ENCODE measurements at places on chromosomes 1 and 21.

- DNase-seq: no peak
Measured at GRCh38 chr1:19628879-19629278, 15.2 kb upstream of the NBL1 start.

GRCh38 chr1:234277161-234277868, 95.9 kb upstream of the COA6 start:
- DNase-seq: no peak

DNA sequence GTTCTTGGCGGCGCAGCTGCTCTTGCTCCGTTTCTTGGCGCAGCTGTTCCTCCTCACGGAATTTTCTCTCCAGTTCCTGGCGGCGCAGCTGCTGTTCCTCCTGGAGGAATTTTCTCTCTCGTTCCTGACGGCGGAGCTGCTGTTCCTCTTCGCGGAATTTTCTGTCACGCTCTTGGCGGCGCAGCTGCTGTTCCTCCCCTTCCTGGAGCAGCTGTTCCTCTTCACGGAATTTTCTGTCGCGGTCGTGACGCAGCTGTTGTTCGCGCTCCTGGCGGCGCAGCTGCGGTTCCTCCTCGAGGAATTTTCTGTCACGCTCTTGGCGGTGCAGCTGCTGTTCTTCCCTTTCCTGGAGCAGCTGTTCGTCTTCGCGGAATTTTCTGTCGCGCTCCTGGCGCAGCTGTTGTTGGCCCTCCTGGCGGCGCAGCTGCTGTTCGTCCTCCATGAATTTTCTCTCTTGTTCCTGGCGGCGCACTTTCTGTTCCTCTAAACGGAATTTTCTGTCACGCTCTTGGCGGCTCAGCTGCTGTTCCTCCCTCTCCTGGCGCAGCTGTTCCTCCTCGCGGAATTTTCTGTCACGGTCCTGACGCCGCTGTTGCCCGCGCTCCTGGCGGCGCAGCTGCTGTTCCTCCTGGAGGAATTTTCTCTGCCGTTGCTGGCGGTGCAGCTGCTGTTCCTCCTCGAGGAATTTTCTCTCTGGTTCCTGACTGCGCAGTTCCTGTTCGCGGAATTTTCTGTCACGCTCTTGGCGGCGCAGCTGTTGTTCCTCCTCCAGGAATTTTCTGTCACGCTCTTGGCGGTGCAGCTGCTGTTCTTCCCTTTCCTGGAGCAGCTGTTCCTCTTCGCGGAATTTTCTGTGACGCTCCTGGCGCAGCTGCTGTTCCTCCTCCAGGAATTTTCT, 7.0 kb downstream of the TCHH start:
- DNase-seq: no peak

DNA sequence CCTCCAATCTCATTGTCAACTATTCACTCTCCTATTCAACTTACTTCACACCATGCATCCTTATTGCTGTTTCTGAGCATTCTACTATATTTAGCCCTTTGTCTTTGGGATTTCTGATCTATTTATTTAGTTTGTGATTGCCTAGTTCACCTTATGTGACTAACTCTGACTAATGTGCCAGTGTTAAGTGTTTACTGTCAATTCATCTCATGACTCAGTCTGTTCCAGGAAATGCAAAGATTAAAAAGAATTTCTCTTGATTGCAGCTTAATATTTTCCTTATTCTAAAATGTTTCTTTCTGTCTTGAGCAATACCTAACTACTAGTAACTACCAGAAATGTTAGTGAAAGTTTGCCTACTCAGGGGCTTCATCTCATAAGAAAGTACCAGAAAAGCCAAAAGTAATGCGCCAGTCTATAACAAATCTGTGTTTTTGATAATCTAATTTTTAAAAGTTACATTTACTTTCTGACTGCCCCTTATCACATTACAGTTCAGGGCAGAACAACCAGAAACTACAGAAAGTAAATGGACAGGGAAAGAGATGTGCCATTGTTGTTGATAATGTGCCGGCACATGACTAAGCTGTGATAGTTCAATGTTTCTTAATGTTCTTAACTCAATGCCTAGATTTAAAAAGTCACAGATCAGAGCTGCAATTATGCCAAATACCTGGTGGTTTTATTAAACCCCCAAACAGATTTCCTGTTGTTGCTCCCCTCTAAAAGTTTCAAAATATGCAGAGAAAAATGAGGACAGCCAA, 556.5 kb downstream of the PTBP2 start:
- no peak for DNase-seq

DNA sequence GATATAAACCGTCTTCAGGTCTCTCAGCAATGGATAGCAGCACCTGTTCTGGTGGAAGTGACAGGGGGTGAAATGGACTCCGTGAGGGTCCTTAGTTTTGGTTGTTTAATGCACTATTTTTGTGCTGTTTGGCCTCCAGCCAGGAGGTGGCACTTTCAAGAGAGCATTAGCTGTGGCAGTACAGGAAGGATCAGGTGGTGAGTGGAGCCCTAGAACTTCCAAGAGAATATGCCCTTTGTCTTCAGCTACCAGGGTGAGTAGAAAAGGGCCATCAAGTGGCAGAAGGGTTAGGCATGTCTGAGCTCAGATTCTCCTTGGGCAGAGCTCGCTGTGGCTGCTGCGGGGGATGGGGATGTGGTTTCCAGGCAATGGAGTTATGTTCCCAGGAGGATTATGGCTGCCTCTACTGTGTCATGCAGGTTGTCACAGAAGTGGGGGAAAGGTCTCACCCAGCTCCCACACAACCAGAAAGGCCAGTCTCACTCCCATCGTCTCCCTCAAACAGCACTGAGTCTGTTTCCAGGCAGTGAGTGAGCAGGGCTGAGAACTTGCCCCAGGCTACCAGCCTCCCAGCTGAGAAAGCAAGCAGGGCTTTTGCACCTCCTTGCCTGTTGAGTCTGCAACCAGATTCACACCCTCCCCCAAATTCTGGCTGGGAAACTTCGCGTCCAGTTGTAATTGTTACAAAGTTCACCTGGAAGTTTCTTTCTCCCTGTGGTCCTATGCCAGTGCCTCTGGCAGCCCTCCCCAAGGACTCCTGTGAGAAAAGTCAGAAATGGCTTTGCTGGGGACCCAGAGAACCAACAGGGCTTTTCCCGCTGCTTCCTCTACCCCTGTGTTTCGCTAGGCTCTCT, 39.1 kb upstream of the TTLL7 start:
- no peak for DNase-seq

- DNase-seq: no peak
Measured at GRCh38 chr1:158924677-158925076, 6.7 kb upstream of the PYHIN1 start.

- DNase-seq: no peak
Measured at GRCh38 chr21:41511858-41512257, 3.9 kb upstream of the TMPRSS2 start.

- DNase-seq: no peak
Measured at GRCh38 chr21:41691205-41692184, 75.4 kb downstream of the RIPK4 start.

DNA sequence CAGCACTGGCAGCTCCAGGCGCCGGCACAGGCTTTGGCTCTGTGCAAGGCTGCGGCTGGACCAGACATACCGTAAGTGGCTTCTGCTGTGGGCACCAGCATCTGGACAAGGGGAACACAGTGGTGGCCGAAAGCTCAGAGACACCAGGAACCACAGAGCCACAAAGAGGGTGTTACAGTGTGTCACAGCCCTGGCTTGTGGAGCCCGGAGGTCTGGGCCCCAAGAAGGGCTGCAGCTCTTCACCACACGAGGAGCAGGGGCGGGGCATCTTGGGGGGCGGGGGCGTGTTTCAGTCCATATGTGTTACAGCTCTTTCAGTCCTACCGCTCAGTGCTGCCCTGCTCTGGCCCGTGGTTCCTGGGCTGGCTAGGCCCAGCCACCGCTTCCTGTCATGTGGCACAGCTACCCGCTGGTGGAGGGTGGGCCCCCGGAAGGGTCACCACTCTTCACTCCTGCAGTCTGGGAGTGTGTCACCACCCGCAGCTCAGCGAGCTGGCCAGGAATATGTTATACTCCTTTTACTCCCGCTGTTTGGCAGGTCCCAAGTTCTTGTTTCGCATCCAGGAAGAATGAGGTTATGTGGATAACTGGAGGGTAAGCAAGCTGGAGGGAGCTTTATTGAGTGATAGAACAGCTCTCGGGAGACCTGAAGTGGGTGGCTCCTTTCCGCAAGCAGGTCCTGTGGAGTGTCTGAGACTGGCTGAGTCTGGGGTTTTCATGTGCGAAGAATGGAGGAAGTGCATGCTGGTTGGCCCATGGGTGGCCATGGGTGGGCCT, 3.3 kb upstream of the LSM10 start:
- DNase-seq: no peak

GRCh38 chr1:70382682-70383081, 28.2 kb upstream of the ANKRD13C start:
- DNase-seq: no peak

- no peak for DNase-seq
Measured at GRCh38 chr1:33973799-33974545, 110.1 kb downstream of the HMGB4 start.

- DNase-seq: no peak
Measured at GRCh38 chr1:174657411-174657810, 209.6 kb downstream of the GPR52 start.

DNA sequence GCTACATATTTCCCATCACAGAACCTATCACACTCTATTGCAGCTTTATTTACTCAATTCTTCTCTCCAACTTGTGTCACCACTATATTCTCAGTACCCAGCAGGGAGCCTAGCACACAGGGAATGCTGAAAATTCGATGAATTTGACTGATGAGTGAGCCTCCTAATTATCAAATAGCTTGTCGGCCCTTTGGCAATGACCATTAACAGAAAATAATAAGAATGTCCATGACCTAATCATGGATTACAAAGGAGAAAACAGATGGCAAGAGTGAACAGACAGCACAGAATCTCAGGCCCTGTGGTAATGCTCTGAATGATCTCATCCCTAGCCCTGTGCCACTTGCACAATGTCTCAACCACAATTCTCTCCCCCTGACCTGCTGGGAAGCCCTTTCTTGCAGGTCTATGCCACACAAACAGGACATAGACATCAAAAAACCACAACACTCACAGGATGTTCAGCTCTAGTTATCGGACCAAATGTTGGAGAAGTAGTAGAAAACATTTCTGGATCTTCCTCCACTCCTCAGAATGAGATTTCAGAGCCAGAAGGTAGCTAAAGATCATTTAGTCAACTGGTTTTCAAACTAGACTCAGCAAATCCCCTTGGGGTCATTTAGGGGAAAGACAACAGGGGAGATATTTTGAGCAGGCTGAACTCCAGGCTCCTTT, 68.4 kb downstream of the LUZP1 start:
- no peak for DNase-seq

DNA sequence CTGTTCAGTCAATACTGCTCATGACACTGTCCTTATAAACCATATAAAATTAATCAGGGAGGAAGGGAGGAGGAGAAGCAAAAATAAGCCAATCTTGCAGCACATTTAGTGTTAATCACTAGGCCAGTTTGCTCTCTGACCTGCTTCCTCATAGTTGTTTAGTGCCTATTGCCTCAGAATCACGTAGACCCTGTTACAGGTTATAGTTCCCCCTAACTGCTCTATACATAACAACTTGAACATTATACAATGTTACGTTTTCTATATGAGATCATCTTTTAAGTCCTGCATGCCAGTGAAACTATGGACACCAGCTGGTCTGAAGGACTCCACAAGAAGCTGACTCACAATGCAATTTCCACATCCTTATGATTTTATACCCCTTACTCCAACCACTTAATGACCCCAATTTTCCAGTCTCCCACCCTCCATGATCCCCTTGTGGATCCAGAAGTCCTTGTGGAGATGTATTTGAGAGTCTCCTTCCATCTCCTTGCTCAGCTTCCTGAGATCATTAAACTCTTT, 34.9 kb upstream of the TACSTD2 start:
- DNase-seq: no peak

- no peak for DNase-seq
Measured at GRCh38 chr1:1427820-1428148, 6.7 kb upstream of the ANKRD65 start.

- DNase-seq: no peak
Measured at GRCh38 chr1:150259758-150260669, 2.4 kb downstream of the CA14 start.

GRCh38 chr1:153626477-153626903, 815 bp downstream of the S100A13 start:
- no peak for DNase-seq

- DNase-seq: no peak
Measured at GRCh38 chr1:65195495-65196417, 47.8 kb downstream of the AK4 start.

- no peak for DNase-seq
Measured at GRCh38 chr1:84571150-84571535, 3.1 kb downstream of the CTBS start.

Measured in stimulated activated CD4-positive, alpha-beta T cell treated with anti-CD3 and anti-CD28 coated beads, Interleukin-15, amount 100 ng/mL, for 1 hour (primary cell).